ENCODE measurements at places on chromosomes 3 and 15. TPM values are rescaled to one million over a fixed set of nuclear protein-coding genes. Genes with fewer than 3 reads are reported as not detected.
A peak's percentile ranks its signal among the peaks of the same experiment; 100 is the strongest.

DNA sequence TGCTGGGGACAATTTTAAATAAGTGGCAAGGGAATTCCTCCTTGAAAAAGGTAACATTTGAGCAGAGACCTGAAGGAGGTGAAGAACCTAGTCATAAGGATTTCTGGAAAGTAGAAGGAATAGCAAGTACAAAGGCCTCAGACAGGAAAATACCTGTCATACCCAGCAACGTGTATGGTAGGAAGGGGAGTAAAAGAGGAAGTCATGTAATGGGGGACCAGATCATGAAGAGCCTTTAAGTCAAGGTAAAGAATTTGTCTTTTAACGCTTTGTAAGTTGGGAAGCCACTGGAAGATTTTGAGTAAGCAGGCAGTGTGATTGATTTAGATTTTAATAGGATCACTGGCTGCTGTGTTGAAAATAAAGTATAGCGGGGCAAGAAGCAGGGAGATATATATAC is 43.4 kb upstream of the FAH start:
- DNase-seq = no peak

- no peak for DNase-seq
Observed at GRCh38 chr3:67516496-67516895, 137.9 kb downstream of the SUCLG2 start.

- DNase-seq = no peak
Observed at GRCh38 chr3:105364128-105364527, 2.6 kb upstream of the ALCAM start.

GRCh38 chr3:147943265-147943945 is 534.2 kb downstream of the ZIC1 start:
- DNase-seq = no peak

- DNase-seq = no peak
Observed at GRCh38 chr3:8538913-8539312, 37.3 kb downstream of the LMCD1 start.

DNA sequence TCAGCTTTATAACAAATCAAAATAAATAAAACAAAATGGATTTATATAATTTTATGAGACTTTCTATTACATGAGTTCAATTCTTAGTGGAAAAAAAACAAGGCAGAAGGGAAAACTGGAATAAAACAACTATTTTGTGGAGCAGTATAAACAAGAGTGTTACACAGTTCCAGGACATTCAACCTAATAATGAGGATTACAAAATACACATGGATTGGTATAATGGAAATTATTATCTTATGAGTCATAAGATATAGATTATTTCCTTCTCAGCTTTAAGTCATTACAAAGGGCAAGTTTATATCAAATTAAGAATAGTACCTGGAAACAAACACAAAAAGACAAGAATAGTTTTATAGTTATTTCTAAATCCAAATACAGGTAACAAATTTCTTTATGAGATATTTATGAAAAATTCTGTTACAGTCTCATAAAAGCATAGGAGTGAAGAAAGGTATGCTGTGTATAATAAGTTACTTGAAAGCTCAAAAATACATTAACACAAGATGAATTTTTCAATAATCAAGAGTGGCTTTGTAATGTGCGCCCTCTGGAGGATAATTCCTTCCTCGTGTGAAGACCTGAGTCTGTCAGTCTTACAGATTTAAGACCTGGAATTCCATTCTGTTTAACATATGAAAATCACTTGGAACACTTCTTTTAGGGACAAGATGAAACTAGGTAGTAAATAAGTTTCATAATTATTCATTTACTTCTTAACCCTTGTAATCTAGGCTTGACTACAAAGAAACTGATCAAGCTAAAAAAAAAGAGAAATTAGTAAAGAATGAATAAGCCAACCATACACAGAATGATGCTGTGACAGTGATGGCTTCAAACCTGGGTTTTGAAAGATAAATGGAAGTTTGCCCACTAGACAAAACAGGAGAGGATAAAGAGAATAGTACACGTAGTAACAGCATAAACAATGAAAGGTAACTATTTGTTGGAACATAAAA is 9.5 kb downstream of the COPS2 start:
- no peak for DNase-seq

- DNase-seq = no peak
Observed at GRCh38 chr15:78702609-78703333, 61.8 kb upstream of the CHRNB4 start.

GRCh38 chr15:58983261-58983660 is 4.2 kb upstream of the RNF111 start:
- no peak for DNase-seq

- no peak for DNase-seq
Observed at GRCh38 chr3:72659596-72659995, 188.6 kb downstream of the SHQ1 start.

DNA sequence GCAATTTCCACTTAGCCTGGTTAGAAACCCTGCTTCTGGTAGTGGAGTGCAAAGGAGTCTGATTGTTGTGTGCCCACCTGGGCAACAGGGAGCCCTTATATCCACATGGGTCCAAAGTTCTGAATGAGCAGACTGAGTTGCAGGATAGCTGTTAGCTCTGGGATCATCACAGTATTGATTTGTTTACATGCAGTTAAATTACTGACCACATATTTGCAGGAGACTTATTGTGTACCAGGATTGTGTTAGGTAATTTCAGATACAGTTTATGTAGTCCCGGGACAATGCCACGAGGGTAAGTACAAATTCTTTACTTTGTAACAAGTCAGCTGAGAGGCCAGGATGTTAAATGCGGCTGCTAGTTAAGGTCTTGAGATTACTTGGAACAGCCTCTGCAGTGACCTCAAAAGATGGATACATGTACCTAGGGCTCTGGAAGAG is 18.8 kb downstream of the ARHGEF26 start:
- DNase-seq = no peak

DNA sequence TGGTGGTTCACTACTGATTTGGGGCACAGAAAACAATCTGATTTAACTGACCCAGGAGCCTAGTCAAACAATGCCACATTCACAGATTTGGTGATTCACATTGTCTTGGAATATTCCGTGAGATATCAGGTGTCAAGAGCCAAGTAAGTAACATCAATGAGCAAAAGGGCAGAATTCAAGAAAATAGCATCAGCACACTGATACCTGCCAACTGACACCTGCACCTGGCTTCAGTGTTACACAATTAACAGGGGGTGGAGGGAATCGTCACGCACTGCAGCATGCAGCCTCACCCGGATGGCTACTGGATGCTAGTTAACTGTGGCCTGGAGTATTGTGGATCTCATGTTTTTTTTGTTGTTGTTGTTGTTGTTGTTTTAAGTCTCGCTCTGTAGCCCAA is 17.6 kb downstream of the CCNL1 start:
- no peak for DNase-seq

DNA sequence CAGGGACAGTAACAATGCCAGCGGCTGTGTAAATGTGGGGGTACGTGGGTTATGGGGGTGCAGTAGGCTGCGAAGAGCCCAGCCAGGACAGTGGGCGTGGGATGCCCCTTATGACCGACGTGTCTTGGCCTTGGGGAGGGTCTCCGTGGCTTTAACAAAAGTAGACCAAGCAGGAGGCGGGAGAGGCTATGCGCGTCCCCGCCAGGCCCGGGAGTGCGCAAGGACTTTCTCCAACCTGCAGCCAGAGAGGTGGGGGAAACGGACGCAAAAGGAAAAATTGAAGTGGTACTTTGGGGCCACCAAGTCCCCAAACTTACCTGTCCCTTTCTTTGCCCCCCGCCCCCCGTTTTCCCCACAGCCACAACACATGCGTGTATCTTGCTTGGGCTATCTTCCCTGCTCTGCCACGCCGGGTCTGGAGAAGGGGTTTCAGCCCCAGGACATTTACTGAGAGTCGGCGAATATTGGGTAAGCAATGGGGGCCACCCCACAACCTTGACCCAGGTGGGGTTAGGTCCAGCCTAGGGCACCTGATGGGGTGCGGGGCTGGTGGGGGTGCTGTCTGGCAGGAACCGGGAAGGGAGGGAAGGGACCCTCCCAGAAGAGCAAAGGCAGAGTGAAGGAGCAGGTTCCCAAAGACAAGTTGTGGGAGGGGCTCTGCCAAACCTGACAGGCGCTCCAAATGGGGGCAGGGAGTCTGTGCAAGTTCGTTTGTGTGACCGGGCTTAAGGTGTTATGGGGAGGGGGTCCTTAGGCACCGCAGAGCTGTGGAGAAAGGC is 652 bp downstream of the ISLR2 start:
- DNase-seq = no peak

DNA sequence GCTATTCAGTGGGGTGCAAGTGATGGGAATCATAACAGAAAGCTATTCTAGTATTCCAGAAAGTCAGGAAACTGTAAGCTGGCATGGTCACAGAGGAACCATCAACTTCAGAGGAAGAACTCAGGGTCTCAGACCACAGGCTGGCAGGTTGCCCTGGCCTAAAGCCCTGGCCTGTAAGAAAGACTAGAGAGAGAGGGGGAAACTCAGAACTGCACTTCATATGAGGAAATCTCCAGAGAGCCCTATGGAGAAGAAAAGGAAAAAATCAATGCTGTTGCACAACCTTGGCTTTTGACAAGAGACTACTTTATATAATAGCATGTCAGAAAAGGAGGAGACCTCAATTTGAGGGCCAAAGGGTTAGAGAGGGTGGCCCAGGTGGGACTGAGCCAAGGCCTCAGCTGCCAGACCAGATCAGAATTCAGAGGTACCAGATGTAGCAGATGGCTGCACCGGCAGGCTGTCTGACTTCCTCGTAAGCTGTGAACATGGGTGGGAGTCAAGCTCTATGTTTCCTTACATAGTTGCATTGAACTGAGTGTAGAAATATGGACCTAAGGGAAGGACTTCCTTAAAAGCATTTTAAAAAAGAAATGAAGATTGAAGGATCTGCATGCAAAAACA is 333.8 kb downstream of the PDCD6IP start:
- peak; percentile 59 for DNase-seq

- DNase-seq = no peak
Observed at GRCh38 chr3:169618894-169619792, 44.4 kb downstream of the MECOM start.

DNA sequence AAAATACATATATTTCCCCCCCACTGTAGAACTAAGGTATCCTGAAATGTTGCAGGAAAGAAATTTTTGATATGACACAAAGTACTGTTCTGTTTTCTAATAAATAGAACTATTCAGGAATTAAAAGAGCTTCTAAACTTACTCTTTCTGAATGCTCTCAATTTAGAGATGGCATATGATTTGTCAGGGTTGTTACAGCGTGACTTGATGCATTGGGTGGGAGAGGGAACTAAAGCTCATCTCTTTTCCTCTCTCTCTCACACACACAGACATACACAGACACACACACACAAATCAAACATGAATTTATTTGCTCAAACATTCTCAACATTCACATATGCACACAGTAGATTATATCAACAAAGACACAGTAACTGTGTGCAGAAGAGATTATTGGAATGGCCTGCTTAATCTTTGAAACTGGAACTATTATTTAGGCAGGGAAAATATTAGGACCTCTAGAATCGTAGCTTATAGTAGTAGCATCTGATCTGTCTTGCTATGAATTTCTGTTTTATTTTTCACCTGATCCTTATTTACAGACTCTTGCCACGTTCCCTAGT is 807.4 kb upstream of the GBE1 start:
- DNase-seq = no peak

DNA sequence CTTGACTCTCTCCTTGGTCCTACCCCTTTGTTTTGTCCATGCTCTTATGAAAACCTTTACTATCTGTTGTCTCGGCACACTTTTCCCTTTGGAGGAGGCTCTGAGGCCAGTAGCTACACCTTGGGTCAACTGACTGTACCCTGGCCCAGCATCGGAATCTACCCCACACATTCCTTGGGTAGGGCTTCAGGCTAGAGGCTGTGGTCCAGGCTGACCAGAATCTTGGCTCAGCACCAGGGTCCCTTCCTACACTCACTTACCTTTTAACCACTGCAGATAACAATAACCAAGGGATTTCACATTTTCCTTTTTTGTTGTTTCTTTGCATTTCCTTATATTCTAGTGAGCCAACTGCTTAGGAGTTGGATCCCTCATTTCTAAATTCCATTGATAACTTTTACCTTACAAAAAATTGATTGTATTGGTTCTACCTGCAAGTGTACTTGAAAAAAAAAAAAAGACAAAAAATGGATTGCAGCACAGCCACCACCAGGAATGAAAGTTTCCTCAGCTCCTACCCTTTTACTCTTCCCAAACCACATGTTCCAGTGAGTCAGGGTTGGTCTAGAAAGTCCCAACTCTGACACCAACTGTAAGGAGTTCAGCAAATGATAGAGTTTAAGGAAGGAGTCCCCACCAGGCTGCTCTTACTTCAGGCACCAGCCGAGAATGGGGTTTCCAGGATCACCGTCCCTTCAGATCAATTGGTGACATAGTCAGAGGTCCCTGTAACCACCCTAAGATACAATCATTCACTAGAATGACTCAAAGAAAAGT is 95.6 kb downstream of the FBLN2 start:
- no peak for DNase-seq

DNA sequence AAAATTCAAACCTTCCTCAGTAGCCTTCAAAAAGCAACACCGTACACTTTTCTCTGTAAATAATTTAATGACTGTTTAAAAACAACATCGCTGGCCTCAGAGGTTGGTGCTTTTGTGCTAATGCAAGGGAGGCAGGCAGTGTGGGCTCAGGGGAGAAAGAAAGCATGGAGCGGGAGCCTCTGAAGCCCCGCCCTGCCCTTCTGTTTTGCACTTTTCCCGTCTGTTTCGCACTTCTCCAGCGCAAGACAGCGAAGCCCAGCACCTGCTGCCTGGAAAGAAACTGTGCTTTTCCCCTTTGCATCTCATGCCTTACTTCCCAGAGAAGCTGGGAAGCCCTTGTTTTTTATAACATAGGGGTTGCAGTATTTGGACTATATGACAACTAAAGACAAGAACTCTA is 23.1 kb downstream of the TRPM1 start:
- no peak for DNase-seq

GRCh38 chr3:23865595-23866396 is 51.0 kb downstream of the NKIRAS1 start:
- no peak for DNase-seq

DNA sequence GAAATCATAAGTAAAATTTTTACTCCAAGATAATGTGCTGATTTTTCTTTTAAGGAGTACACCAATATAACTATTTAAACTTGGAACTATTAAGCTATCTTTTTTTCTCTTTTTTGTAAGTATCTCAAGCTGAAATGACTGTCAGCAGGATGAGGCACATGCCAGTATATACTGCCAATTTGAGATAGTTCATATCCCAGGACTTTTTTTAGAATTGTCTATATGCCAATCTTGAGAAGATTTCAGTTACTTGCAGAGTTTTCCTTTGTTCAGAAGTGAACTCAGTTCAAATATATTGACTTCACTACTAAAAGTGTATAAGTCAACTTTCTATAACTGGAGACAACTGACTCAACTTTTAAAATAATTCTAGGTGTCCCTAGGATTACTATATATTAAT is 181.7 kb upstream of the ZNF717 start:
- DNase-seq = no peak

ATP13A4 gene
- 0.64 TPM for total RNA-seq

TMEM212 gene
- total RNA-seq = not detected

ATP10A gene
- 1.2 TPM for total RNA-seq

EOMES gene
- 0.17 TPM for total RNA-seq

ITGA11 gene
- 23.5 TPM for total RNA-seq

THBS1 gene
- total RNA-seq = 29.5 TPM

PDE12 gene
- total RNA-seq = 11.0 TPM

ITIH4 gene
- total RNA-seq = 4.1 TPM

KNL1 gene
- 0.89 TPM for total RNA-seq

CTXN2 gene
- total RNA-seq = not detected

SPESP1 gene
- total RNA-seq = 4.2 TPM

GPR149 gene
- total RNA-seq = not detected

ISL2 gene
- total RNA-seq = not detected

SAMD7 gene
- total RNA-seq = not detected

ERC2 gene
- total RNA-seq = 0.94 TPM

GOLGA6B gene
- total RNA-seq = not detected
